ENCODE measurements at places on chromosomes 2 and 18. TPM values are rescaled to one million over a fixed set of nuclear protein-coding genes. Genes with fewer than 3 reads are reported as not detected.

DSG1 gene
- total RNA-seq = not detected

G6PC2 gene
- not detected for total RNA-seq

TMEM169 gene
- 0.08 TPM for total RNA-seq

SAP130 gene
- 10.5 TPM for total RNA-seq

AQP12A gene
- not detected for total RNA-seq

LRRTM1 gene
- total RNA-seq = not detected

C2orf78 gene
- total RNA-seq = not detected

ALPG gene
- total RNA-seq = not detected

COL4A4 gene
- not detected for total RNA-seq

SCN2A gene
- not detected for total RNA-seq

RAB6C gene
- not detected for total RNA-seq

PXDN gene
- 0.16 TPM for total RNA-seq

C1D gene
- 13.8 TPM for total RNA-seq

SPDYA gene
- total RNA-seq = 0.46 TPM

IL1R2 gene
- 3.9 TPM for total RNA-seq

UGT1A3 gene
- 1.2 TPM for total RNA-seq

SRSF7 gene
- total RNA-seq = 133 TPM

NEU4 gene
- 1.1 TPM for total RNA-seq

EVA1A gene
- not detected for total RNA-seq

CHPF gene
- total RNA-seq = 70.1 TPM

AFF3 gene
- not detected for total RNA-seq

ATP6V1C2 gene
- not detected for total RNA-seq

LHCGR gene
- not detected for total RNA-seq

KCNIP3 gene
- total RNA-seq = 1.1 TPM

THSD7B gene
- total RNA-seq = 0.68 TPM

SLC16A14 gene
- total RNA-seq = 0.23 TPM

FTCDNL1 gene
- total RNA-seq = 0.69 TPM

HOXD3 gene
- total RNA-seq = not detected

HOXD4 gene
- not detected for total RNA-seq

MAP3K19 gene
- not detected for total RNA-seq

STAM2 gene
- total RNA-seq = 8.3 TPM

UGT1A8 gene
- total RNA-seq = 43.6 TPM
